Muscle of arm (tissue), 14 donors: ENCODE measurements at places on chromosomes 11 and 22. TPM values are rescaled to one million over a fixed set of nuclear protein-coding genes. Genes with fewer than 3 reads are reported as not detected.

Gene TBRG1
- polyA plus RNA-seq: 25.4 TPM

Gene KCNJ5
- not detected for polyA plus RNA-seq

Gene MFNG
- not detected for polyA plus RNA-seq

Gene ACRV1
- 0.22 TPM for polyA plus RNA-seq

Gene CRYBB3
- polyA plus RNA-seq: not detected

Gene SLC37A2
- 3.2 TPM for polyA plus RNA-seq

Gene OR51I1
- polyA plus RNA-seq: not detected
